Fibroblast of skin of abdomen (primary cell): ENCODE measurements at places on chromosomes 3 and 15.

DNA sequence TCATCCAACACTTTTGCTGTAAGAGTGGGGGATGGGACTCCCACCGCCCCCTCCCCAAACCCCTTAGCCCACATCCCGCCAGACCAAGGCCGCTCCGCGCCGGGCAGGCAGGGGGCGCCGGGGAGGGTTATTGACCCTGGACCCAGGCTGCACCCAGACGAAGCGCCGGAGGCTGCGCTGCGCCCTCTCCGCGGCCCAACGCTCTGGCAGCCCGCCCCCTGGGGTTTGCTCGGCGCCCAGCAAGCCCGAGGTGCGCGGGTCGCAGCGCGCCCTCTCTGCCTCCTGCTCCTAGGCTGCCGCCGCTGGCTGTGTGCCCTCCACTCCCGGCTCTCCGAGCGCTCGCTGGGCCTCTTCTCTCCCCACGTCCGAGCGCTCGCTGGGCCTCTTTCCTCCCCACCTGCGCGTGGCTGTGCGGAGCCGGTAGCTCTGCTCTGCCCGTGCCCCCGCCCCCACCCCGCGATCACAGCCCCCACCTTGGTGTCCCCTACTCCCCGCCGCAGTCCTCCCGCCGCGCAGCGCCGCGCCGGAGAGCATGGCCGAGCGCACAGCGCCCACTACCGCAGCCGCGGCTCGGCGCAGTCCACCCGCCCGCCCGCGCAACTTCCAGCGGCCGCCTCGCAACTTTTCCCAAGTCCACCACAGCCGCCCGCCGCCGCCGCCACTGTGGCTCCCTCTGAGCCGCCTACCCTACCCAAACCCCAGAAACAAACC lies 1.2 kb downstream of the MECOM start:
- DNase-seq = peak; percentile 41

DNA sequence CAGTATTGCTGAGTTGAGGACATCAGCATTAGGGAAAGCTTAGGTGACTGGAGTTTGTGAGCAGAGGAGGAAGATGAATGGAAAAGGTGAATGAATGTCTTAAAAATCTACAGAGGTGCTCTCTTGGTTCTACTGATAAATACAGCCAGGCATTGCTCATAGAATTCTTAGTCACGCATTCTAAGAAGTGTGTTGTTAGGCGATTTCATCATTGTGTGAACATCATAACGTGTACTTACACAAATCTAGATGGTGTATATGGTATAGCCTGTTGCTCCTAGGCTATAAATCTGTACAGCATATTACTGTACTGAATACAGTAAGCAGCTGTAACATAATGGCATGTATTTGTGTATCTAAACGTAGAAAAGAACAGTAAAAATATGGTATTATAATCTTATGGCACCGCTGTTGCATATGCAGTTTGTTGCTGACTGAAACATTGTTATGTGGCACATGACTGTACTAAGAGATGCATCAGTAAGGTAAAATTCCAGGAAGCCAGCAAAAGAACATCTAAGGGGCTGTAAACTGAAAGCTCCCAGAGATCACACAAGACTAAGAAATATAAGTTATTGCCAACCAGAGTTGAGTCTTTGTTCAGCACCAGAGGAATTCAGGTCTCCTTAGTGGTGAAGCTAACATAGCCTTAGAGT lies 42.9 kb upstream of the ASB14 start:
- no peak for DNase-seq

GRCh38 chr3:149363053-149363452 lies 14.4 kb downstream of the TM4SF1 start:
- DNase-seq = peak; percentile 42

GRCh38 chr3:55626279-55626665 lies 139.2 kb upstream of the WNT5A start:
- peak; percentile 37 for DNase-seq

- no peak for DNase-seq
These were observed 48.7 kb downstream of the KLHL6 start for GRCh38 chr3:183506674-183507320.

DNA sequence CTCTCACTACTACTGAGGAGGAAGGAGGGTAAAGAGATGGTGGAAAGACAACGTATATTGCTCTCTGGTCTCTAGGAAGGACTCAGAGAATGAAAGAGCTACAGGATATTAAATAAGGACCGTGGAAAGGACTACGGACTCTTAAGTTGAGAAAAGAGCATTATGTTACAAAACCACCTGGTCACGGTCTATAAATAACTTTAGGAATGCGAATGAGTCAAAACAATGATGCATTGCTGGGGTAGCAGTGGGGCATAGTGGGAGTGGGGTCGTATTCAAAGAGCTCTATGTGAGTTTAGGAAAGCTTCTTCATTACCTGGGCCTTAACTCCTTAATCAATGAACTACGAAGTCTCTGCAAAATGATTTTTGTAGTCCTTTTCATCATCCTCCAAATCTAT lies 295.7 kb upstream of the SOX14 start:
- DNase-seq = no peak

- no peak for DNase-seq
These were observed 28.6 kb upstream of the C3orf80 start for GRCh38 chr3:160196511-160197104.

DNA sequence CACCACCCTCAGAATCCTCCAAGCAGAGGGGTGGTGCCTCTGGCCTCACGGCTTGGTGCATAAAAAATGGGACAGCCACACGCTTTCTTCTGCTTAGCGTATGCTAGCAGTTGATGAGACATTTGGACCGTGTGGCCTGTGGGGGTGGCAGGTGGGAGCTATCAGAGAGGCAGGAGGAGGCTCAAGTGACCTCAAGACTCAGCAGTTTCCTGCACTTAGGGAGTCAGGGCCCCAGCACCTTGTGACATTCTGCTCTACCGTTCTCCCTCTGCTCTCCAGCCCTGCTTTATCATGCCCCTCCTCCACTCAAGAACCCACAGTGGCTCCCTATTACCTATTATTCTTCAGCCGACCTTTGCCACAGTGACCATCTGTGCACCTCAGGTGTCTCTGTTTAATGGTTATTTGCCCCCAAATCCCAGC lies 41.0 kb upstream of the CGNL1 start:
- DNase-seq = no peak
